ENCODE measurements at places on chromosomes 2 and 18. TPM values are rescaled to one million over a fixed set of nuclear protein-coding genes. Genes with fewer than 3 reads are reported as not detected.

LDLRAD4 gene
- total RNA-seq = 6.2 TPM

EFHD1 gene
- total RNA-seq = 6.8 TPM

ALPG gene
- 0.94 TPM for total RNA-seq

ONECUT2 gene
- total RNA-seq = 0.87 TPM

GATA6 gene
- total RNA-seq = 0.21 TPM

MALL gene
- 3.8 TPM for total RNA-seq

CRYGD gene
- 6.3 TPM for total RNA-seq

SEH1L gene
- 81.2 TPM for total RNA-seq

ZBTB7C gene
- 0.39 TPM for total RNA-seq

RAX gene
- 0.57 TPM for total RNA-seq

GRHL1 gene
- total RNA-seq = 4.7 TPM

DNA sequence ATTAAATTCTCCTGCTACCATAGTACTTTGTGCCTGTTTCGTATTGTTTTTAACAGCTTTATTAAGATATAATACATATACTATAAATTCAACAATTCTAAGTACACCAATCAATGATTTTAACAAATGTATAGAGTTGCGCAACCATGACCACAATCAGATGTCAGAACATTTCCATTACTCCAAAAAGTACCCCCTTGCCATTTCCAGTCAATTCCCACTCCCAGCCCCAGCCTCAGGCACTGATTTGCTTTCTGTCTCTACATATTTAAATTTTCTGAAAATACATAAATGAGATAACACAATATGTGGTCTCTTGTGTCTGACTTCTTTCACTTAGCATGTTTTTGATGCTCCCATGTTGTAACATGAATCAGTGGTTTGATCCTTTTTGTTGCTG, 193.9 kb downstream of the FIGN start:
- H3K27ac ChIP-seq = no peak overlapping the region
- H3K36me3 ChIP-seq = no peaks in the 10 kb centered on the region
- no peak for DNase-seq
- H3K4me1 ChIP-seq = no peaks in the 10 kb centered on the region
- no peak overlapping the region for H3K4me3 ChIP-seq

GRCh38 chr2:195322324-195322723, 334.7 kb upstream of the SLC39A10 start:
- no peak for DNase-seq
- no peak overlapping the region for H3K27ac ChIP-seq
- H3K27me3 ChIP-seq = no peaks in the 10 kb centered on the region
- H3K36me3 ChIP-seq = no peaks in the 10 kb centered on the region
- H3K4me1 ChIP-seq = no peaks in the 10 kb centered on the region

- H3K4me1 ChIP-seq = 0 out of 2 replicates have a peak, but pooled peaks cover 3% of the 10 kb centered on the region
Measured at GRCh38 chr2:200762127-200762526, 49.6 kb upstream of the BZW1 start.

GRCh38 chr18:36378205-36378604, 80.7 kb downstream of the FHOD3 start:
- H3K36me3 ChIP-seq = no peaks in the 10 kb centered on the region
- DNase-seq = no peak
- no peak overlapping the region for H3K4me3 ChIP-seq
- peaks cover 6% of the 10 kb centered on the region for H3K4me1 ChIP-seq

GRCh38 chr18:35071819-35072247, 30.6 kb downstream of the MAPRE2 start:
- no peaks in the 10 kb centered on the region for H3K27me3 ChIP-seq
- DNase-seq = no peak
- peaks cover 17% of the 10 kb centered on the region for H3K4me1 ChIP-seq

DNA sequence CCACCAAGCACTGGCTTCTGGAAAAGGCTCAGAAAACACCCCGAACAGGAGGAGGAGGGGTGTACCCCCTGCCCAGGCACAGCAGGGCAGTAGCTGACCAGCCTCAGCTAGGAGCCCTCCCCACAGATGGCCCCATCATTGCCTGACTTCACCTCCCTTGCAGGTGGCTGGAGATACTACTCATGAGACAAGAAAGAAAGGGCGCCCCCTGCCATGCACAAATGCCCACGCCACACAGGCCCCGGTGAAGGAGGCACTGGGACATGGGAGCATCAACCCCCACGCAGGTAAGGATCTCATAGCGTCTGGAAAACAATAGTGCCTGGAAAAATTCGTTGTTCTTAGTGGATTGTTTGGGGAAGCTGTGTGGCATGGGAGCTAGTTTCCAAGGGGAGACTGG, 240.6 kb downstream of the TFCP2L1 start:
- H3K27me3 ChIP-seq = peaks cover 30% of the 10 kb centered on the region
- no peak overlapping the region for H3K27ac ChIP-seq
- no peak overlapping the region for H3K4me3 ChIP-seq
- peak; percentile 50 for DNase-seq

GRCh38 chr2:199984159-199984558, 28.8 kb downstream of the MAIP1 start:
- peak overlapping the region; percentile 94 for H3K27ac ChIP-seq
- DNase-seq = no peak
- peaks cover 46% of the 10 kb centered on the region for H3K4me1 ChIP-seq
- no peak overlapping the region for H3K4me3 ChIP-seq

- peak overlapping the region; percentile 93 for H3K4me3 ChIP-seq
- DNase-seq = peak; percentile 65
- 0 out of 2 replicates have a peak, but pooled peaks cover 8% of the 10 kb centered on the region for H3K36me3 ChIP-seq
- H3K4me1 ChIP-seq = peaks cover 22% of the 10 kb centered on the region
- H3K27ac ChIP-seq = peak overlapping the region; percentile 82
Measured at GRCh38 chr2:121648206-121649148, 785 bp downstream of the CLASP1 start.

GRCh38 chr2:20223407-20224163, 1.3 kb downstream of the SDC1 start:
- peak; percentile 46 for DNase-seq
- H3K27ac ChIP-seq = no peak overlapping the region
- peaks cover 36% of the 10 kb centered on the region for H3K4me1 ChIP-seq
- H3K27me3 ChIP-seq = peaks cover 17% of the 10 kb centered on the region
- peaks cover 1% of the 10 kb centered on the region for H3K36me3 ChIP-seq

DNA sequence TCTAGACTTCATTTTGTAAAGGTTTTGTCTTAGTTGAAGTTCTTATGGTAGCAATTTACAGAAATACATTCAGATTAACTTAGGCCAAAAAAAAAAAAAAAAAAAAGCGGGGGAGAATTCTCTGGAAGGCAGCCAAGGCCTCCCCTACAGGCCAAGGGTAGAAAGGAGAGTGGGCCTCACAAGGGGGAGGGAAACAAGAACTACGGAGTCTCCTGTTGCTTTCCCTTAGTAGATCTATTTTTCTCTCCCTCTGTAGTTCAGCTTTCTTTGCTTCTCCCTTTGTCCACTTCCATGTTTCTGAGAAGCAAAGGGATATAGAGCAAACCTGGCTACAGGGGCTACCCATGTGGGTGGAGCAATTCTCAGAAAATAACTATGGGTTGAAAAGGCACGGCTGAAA, 2.4 kb upstream of the STK11IP start:
- peaks cover 36% of the 10 kb centered on the region for H3K4me1 ChIP-seq
- H3K27me3 ChIP-seq = peaks cover under 1% of the 10 kb centered on the region
- DNase-seq = no peak
- no peaks in the 10 kb centered on the region for H3K36me3 ChIP-seq

GRCh38 chr2:233480490-233481202, 85.9 kb downstream of the USP40 start:
- no peak for DNase-seq
- no peak overlapping the region for H3K27ac ChIP-seq
- no peaks in the 10 kb centered on the region for H3K27me3 ChIP-seq
- H3K4me1 ChIP-seq = no peaks in the 10 kb centered on the region
- H3K4me3 ChIP-seq = no peak overlapping the region

DNA sequence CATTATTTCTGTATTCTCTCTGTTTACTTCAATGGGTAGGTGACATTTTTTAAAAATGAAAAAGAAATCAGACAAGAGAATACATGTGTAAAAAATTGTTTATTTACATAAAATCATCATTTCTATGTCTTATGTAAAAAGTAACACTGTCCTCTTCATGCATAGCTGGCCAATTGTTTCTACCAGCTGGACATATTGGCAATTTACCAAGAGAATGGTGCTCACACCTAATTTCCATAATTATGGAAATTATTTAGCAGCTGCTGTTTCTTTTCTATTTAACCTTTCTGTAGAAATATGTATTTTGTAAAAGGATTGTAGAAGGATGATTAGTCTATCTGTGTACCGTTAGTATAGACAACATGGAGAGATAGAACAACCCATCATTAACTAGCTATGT, 791.9 kb downstream of the TRIB2 start:
- no peak overlapping the region for H3K27ac ChIP-seq
- H3K27me3 ChIP-seq = peaks cover 38% of the 10 kb centered on the region
- DNase-seq = no peak
- no peak overlapping the region for H3K4me3 ChIP-seq
- no peaks in the 10 kb centered on the region for H3K4me1 ChIP-seq
- H3K36me3 ChIP-seq = no peaks in the 10 kb centered on the region

DNA sequence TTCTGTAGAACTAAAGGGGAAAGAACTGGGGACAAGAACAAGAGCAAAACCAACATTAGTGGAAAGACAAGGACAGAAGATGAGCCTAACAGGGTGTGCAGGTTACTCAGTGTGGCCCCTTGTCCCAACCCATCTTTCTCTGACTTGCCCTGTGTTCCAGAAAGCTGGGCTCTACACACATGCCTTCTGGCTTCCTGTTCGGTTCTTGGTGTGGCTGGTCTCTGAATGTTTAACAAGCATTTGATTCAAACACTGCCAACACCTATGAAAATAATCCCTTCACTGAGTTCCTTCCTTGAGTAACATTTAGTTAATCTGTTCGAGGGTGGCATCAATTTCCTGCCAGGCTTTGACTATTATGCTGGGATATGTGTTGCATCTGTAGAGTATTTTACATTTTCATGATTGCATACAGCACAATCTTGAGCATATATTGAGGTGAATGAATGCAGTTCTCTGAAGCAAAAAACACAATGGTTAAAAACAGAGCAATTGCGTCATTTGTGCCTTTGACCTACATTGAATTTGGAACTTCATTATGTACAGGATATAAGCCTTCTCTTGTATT, 83.3 kb downstream of the MBD2 start:
- no peak overlapping the region for H3K27ac ChIP-seq
- no peak overlapping the region for H3K4me3 ChIP-seq
- peaks cover 32% of the 10 kb centered on the region for H3K36me3 ChIP-seq
- no peak for DNase-seq

DNA sequence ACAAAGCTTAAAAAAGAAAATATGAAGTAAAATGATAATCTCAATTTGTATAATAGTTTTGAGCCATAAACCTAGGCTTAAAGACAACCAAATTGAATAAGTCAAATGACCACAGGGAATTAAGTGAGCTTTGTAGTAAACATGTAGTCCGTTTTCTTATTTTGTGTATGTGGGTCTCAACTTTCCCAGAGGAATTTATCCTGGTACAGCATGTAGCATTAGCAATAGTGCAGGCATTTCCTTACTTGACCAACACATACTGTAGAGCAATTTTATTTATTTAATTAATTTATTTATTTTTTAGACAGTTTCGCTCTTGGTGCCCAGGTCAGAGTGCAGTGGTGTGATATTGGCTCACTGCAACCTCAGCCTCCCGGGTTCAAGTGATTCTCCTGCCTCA, 37.5 kb upstream of the MTCL1 start:
- H3K27me3 ChIP-seq = peaks cover 2% of the 10 kb centered on the region
- no peaks in the 10 kb centered on the region for H3K36me3 ChIP-seq
- H3K4me3 ChIP-seq = no peak overlapping the region
- no peak for DNase-seq
- H3K27ac ChIP-seq = no peak overlapping the region

- no peak overlapping the region for H3K27ac ChIP-seq
- H3K4me1 ChIP-seq = peaks cover 14% of the 10 kb centered on the region
- no peak overlapping the region for H3K4me3 ChIP-seq
- H3K27me3 ChIP-seq = no peaks in the 10 kb centered on the region
Measured at GRCh38 chr2:145304501-145304900, 784.6 kb upstream of the ZEB2 start.

DNA sequence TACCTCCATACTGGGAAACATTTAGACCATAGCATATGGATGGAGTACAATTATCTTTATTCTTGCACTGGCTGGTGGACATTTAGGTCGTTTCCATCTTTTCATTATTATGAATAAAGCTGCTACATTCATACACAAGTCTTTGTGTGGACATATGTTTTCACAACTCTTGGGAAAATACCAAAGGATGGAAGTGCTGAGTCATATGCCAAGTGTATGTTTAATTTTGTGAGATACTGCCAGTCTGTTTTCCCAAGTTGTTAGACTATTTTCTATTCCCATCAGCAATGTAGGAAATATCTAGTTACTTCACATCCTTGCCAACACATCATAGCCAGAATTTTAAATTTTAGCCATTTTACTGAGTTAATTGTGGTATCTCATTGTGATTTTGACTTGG, 91.5 kb downstream of the GALNT13 start:
- peaks cover 15% of the 10 kb centered on the region for H3K4me1 ChIP-seq
- H3K27me3 ChIP-seq = no peaks in the 10 kb centered on the region
- H3K36me3 ChIP-seq = peaks cover 4% of the 10 kb centered on the region

DNA sequence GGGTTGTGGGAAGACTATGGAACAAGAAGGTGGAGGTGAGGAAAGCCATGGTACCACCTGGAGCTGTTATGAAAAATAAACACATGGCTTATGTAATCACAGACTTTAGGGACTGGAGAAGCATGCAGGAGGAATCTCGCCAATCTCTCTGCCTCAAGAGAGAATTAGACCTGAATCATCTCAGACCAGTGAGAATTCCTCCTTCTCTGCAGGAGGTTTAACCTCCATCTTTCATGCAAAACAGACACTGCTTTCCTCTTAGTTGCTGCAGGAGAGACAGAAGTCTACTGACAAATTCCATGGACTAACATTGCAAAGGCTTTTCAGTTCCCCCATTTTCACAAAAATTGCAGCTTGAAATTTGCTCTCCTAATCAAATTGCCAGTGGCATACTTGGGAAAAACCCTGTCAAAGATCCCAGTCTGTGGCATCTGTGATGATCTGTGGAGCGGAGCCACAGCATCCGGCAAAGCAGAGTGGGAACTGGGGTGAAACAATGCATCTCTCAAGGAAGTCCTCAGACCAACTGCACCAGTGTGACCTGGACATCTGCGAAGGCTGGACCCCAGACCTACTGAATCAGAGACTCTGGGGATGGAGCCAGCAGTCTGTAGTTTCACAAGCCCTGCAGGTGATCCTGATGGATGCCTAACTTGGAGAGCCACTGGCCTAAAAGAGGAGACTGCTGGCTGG, 28.6 kb upstream of the NCKAP5 start:
- no peak overlapping the region for H3K27ac ChIP-seq
- no peaks in the 10 kb centered on the region for H3K36me3 ChIP-seq
- H3K27me3 ChIP-seq = no peaks in the 10 kb centered on the region
- DNase-seq = no peak

- no peak overlapping the region for H3K27ac ChIP-seq
- H3K4me1 ChIP-seq = peaks cover 14% of the 10 kb centered on the region
- no peak overlapping the region for H3K4me3 ChIP-seq
- no peaks in the 10 kb centered on the region for H3K27me3 ChIP-seq
- H3K36me3 ChIP-seq = peaks cover 6% of the 10 kb centered on the region
Measured at GRCh38 chr2:149595056-149595963, 7.7 kb upstream of the MMADHC start.

DNA sequence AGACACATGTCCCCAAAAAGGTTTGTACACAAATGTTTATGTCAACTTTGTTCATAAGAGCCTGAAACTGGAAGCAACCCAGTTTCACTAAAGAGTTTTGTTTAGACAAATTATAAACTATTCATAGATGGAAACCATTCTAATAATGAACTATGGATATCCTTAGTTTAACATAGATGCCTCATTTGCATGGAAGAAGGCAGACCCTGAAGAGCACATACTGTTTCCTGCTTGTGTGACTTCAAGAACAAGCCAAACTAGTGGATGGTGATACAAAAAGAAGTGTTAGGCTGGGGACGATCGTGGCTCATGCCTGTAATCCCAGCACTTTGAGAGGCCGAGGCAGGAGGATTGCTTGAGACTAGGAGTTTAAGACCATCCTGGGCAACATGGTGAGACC, 48.1 kb downstream of the ACOXL start:
- H3K4me1 ChIP-seq = no peaks in the 10 kb centered on the region
- DNase-seq = no peak
